Breast epithelium (tissue), 4 donors: ENCODE measurements at places on chromosomes 12 and 14.

DNA sequence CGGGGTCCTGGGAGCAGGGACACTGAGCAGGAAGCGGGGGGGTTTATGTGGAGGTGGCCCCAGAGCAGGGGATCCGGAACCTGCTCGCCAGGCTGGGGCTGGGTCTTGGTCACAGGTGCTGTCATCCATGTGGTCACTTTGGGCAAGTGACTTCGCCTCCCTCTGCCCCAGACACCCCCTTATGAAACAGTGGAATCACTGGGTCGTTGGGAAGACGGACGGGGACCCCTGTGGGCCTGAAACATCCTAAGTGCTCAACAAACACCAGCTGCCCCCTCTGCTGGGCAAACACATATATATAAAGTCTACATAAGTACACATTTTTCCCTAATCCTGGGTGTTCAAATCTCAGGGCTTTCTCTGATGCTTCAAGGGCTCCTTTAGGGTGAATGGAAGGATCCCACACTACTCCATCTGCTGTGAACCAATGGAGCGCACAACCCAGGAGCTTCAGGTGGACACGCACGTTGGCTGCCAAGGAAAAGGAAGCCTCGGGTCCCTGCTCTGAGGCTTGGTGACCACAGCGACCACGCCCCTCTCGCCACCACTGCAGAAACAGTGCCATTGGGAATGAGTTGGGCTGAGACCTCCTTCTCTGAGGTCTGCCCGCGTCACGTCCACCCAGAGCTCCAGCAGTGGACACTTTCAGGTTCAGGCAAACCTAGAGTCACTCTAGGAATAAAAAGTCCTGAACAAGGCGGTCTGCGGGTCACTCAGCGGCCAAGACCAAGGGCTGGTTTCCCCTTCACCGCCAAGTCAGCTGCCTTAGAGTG lies 54.6 kb downstream of the CDC42BPB start:
- no peak for DNase-seq

GRCh38 chr14:53953828-53954550 lies 2.6 kb downstream of the BMP4 start:
- DNase-seq, result no peak

- no peak for DNase-seq
These were observed 230.9 kb upstream of the LRIG3 start for GRCh38 chr12:59151243-59151642.

DNA sequence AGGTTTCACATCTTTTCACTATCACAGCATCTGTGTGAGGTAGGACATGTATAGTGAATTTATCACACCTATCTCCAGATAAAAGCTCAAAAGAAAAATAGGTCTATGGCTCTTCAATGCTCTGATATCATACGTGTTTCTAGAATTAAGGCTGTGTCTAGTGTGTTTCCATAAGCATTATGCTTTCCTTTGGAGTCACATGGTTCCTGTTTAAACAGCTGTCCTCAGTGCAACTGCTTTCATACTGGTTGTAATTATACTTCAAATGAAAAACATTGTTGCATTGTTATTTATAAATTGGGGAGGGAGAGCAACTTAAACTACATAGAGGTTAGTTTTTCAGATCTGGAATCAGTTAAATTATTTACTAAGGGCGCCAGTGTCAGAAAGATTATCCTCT lies 151.6 kb downstream of the SYT1 start:
- no peak for DNase-seq

GRCh38 chr12:91952916-91953315 lies 192.7 kb downstream of the BTG1 start:
- DNase-seq, result no peak

DNA sequence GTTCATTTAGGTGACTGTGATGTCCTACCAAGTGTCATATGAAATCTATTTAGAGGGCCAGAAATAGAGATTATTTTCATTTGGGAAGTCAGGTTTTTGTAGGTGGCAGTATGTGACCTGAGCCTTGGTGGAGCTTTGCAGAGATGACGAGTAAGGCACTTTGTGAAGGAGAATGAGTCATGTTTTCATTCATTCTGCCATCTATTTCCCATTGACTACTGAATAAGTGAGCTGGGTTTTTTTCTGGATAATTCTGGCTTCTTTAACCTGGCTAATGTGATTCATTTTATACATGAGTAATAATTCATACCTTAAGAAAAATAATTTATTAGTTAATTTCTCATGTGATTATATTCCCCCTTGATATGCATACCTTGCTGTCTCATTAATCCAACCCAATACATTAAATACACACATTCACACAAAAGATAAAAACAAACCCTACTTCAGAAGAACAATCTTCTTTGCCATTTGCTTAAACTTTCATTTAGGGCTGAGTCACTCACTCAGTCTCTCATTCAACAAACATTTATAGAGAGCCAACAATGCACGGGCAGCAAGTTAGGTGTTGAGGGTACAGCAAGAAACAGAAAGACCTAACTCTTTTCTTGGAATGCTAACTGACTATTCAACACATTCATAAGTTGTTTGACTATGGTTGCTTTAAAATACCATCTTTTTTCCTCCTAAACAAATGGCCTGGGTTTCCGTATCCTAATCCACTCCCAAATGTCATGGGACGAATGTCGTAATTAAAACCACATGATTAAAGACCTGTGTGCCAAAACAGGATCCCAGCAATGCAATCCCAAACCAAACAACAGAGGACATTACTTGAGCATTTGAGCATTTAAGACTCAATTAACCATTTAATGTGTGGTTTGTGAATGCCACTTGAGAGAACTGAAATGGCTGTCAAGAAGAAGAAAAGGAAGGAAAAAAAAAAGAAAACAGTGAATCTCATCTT lies 78.0 kb downstream of the KITLG start:
- DNase-seq, result no peak

- no peak for DNase-seq
These were observed 379.1 kb downstream of the SEC23A start for GRCh38 chr14:38723959-38724358.

GRCh38 chr12:10361084-10361483 lies 28.8 kb downstream of the KLRK1 start:
- no peak for DNase-seq

DNA sequence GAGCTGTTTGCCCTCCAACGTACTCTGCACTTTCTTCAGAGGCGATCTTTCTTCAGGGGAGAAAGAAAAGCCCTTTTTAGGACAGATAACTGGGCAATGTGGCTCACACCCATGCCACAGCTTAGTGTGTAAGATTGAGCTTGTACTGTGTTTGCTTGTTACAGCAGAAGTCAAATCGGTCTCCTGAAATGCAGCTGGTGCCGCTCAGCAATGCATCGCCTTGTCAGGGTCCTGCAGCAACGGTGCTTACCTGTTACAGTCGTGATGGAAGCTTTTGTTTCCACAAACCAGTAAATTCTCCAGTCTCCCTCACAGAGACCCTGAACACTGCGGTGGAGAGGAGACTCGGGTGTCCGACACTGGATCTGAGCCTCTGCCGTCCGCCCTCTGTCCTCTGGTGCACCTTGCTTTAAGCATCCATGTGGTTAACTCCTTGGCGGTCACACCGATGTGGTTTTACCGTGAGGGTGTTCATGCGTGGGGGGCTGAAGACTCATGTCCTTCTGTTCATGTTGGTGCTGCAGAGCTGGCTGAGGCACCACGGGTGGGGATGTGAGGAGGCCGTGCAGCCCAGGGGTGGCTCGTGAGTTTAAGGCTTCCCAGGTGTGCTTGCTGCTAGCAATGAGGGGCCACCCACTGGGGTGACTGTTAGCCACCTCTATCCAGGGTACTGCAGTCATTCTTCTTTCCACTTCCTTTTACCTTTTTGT lies 47.3 kb downstream of the FBXL14 start:
- no peak for DNase-seq

- DNase-seq, result no peak
These were observed 677.8 kb downstream of the BCL11B start for GRCh38 chr14:98594156-98594555.

DNA sequence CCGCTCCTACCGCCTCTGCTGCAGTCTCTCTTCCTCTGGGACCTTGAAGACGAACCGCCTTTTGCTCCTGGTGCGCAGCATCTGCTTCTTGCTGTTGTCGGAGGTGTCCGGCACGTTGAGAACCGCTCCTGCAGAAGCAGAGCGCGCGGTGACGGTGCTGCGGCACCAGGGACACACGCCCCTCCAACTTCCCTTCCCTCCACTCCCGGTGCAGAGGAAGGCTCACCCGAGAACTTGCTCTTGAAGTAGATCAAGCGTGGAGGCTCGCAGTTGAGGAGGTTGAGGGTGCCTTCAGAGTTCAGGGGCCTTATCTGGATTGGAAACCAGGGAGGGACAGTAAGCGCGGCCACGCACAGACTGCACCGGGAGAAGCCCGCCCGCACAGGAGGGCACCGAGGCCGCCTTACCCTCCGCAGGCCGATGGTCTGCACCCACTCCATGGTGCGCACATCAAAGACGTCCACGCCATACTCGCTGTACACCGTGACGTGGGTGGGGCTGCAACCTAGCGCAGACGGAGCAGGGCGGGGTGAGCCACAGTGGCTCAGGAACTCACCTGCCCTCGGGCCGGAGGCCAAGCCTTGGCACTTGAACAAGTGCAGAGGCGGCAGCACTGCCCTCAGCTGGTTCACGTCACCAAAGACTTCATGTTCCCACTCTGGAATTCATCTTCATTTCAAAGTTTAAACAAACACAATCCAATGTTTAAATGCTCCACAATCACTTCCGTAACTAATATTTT lies 17.5 kb downstream of the AMN start:
- DNase-seq, result peak; percentile 67

DNA sequence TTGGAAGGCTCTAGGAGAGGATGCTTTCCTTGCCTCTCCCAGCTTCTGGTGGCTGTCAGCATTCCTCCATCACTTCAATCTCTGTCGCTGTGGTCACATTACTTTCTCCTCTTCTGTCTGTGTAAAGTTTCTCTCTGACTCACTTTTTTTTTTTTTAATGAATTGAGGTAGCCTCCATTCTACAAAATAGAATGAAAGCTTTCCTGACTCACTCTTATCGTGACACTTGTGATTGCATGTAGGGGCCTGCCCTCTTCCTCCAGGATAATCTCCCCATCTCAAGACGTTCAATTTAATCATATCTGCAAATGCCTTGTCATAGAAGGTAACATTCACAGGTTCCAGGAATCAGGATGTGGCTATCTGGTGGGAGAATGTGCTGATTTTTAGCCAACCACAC lies 153.5 kb upstream of the HMGA2 start:
- DNase-seq, result no peak

DNA sequence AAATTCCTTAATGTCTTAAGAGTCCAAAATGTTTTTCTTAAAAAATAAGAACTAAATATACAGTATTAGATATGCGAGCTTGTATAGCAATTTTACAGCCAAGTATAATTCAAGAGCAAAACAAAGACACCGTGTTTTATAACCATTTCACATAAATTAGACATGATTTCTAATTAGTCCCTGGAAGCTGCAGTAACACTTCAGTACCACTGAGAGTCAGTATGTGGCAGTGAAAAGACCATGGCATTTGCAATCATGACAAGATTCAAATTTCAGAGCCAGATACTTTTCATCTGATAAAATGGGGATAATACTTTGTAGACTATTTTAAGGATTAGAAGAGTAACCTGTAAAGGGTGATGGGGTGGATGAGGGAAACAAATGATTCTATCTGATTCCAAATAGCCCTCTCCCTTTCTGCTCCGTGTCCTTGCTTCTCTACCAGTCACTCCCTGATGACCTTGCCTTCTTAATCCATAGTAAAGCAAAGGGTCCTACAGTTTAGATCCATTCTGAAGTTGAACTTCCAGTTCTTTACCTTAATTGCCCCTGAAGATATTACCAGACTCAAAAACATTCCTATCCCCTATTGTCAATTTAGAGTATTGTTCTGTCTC lies 145.4 kb upstream of the ABCD2 start:
- no peak for DNase-seq
